ENCODE measurements at places on chromosomes 5 and 9.

- DNase-seq: peak; percentile 31
Observed at GRCh38 chr5:126383246-126383645, 40.0 kb upstream of the GRAMD2B start.

GRCh38 chr9:99253134-99253533 is 31.1 kb downstream of the SEC61B start:
- DNase-seq: no peak

DNA sequence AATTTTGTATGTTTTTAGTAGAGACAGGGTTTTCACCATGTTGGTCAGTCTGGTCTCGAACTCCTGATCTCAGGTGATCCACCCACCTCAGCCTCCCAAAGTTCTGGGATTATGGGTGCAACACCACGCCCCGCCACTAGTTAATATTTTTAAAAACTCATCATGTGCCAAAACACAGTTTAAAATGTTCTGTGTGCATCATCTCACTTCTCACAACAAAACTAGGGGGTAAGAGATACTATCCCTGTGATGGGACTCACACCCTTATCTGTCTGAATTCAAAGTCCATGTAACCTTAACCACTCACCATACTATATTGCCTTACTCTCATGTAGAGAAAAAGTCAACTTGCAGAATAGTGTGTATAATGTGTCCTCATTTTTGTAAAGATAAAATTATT is 2.6 kb downstream of the PKD2L2 start:
- DNase-seq: no peak

DNA sequence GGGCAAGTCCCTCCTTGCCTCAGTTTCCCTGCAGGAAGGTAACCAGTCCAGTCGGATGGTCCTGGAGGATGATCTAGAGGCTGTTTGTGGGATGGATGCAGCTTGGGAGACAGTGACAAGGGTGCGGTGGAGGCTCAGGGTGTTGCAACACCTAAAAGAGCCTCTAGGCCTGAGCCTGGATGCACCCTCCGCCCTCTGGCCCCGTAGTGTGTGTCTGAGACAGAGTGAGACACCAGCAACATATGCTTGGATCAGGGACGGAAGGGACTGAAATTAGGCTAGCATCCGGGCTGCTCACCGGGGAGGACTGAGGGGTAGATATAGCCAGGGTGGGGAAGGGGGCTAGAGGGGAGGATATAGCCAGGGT is 1.1 kb downstream of the CRAT start:
- DNase-seq: peak; percentile 24

- no peak for DNase-seq
Observed at GRCh38 chr5:177445917-177446199, 756 bp upstream of the PRR7 start.
